ENCODE measurements at places on chromosomes 13 and 19.

DNA sequence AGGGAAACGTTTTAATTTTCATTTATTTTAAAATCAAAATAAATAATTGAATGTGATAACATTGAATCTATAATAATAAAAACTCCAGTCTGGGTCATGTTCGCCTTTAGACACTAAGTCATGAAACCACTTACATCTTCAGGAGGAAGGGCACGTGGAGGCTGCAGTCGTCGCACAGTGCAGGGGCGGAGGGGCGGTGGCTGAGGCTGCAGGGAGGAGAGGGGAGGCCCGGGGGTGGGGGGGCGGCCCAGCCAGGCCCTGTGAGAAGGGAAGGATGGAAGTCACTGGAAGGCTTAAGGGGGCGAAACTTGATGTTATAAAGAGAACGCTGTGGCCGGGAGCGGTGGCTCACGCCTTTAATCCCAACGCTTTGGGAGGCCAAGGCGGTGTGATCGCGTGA is 14.9 kb upstream of the LATS2 start:
- DNase-seq = no peak

GRCh38 chr13:24304620-24305019 is 4.8 kb upstream of the C1QTNF9 start:
- no peak for DNase-seq

GRCh38 chr19:45098521-45099466 is 5.8 kb downstream of the PPP1R37 start:
- DNase-seq = no peak

DNA sequence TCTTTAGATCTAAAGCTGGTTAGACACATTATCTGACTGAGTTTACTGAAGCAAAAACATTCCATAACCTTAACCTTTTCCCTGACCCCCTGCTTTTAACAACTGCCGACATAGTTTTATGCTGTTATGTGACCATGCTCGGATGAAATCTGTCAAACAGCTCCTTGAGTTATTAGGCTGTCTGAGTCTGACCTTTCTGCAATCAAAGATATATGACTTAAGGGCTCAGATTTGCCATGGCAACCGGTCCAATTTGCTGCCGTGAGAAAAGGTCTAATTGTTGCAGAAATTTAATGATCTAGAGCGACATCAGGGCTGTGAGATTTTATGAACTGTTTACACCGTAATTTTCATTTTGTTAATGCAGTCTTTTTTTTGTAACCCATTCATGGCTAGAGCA is 61.8 kb downstream of the URI1 start:
- no peak for DNase-seq

GRCh38 chr13:48296528-48296927 is 7.0 kb upstream of the RB1 start:
- DNase-seq = no peak

DNA sequence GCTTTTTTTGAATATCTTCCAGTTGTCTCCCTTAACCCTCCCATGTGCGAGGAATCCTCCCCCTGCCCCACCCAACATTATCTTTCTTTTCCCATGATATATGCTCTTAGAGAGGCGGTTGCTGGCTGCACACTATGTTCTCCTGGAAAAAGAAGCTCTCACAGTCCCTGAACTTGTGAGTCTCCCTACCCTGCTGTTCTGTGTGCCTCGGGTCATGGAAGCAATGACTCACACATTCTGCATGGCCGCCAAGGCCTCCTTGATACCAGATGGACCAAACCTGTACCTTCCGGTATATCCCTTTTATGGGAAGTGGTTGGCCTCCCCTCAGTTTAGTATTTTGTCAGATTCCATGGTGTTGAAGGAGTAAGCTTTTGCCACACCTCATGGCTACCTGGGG is 705.4 kb downstream of the SLITRK6 start:
- DNase-seq = no peak

Measured in activated CD4-positive, alpha-beta T cell treated with anti-CD3 and anti-CD28 coated beads for 48 hours (primary cell).